ENCODE measurements at places on chromosomes 4 and X. TPM values are rescaled to one million over a fixed set of nuclear protein-coding genes. Genes with fewer than 3 reads are reported as not detected.

PRKG2 gene
- total RNA-seq = 2.9 TPM

CPZ gene
- total RNA-seq = 2.0 TPM

LANCL3 gene
- total RNA-seq = not detected

CITED1 gene
- total RNA-seq = 2.0 TPM

TRPC3 gene
- total RNA-seq = under 0.01 TPM
